Foreskin fibroblast (primary cell): ENCODE measurements at places on chromosomes 11 and 22.

DNA sequence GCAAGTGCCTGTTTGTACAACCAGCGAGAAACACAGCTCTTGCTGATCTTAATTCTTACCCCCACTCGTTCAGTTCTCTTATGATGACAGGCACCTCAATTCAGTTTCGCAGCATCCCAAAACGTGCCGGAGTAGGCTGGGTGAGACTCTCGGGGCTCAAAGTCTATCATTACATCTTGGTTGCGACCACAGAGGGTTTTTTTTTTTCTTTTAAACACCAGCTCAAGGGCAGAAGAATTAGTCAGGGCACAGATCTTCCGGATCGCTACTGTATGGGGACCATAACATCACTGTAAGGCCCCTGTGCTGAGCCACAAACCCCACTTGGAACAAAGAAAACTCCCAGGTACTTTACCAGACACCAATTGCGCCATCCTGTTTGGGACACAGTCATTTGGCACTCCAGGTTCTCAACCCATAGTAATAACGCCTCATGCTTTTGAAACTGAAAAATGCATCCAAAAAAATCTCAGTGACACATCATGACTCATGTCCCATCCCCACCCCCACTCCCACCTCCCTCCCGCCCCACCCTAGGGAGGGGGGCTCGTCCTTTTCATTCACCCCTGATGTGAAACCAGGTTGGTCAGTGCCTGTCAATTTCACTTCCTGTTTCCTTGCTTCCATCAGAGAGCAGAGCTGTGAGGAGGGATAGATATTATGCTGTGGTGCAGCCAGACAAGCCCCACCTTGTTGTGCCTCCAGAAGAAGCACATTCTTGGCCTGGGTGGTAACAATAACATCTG is 41.0 kb upstream of the CD5 start:
- no peak for DNase-seq

GRCh38 chr11:92642177-92642931 is 327.1 kb upstream of the MTNR1B start:
- no peak for DNase-seq

- DNase-seq: no peak
Measured at GRCh38 chr11:66115638-66116301, 45.7 kb downstream of the PACS1 start.

GRCh38 chr11:4682623-4683419 is 14.8 kb downstream of the OR51E2 start:
- no peak for DNase-seq

DNA sequence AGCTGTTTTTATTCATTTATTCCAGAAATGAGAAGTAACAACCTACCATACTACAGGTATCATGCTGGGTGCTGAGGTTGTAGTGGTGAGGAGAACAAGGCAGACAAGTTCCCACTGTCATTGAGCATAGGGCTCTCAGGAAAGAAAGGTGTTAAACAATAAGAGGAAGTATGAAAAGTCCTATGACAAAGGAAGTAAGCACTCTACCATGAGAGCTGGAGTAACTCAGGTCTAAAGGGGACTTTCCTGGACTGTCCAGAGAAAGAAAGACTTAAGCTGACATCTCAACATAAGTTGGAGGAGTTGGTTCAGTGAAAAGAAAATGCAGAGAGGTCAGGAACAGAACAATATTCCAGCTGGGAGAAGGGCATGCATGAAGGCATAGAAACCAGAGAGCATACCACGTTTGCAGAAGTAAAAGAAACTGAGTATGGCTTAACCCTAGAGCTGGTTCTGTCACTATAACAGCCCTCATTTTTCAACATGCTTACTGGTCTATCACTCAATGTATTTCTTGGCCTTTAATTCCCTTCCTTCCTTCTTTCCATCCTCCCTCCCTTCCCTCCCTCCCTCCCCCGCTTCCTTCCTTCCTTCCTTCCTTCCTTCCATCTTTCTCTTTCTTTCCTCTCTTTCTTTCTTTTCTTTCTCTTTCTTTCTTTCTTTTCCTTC is 137.8 kb upstream of the BDNF start:
- no peak for DNase-seq

DNA sequence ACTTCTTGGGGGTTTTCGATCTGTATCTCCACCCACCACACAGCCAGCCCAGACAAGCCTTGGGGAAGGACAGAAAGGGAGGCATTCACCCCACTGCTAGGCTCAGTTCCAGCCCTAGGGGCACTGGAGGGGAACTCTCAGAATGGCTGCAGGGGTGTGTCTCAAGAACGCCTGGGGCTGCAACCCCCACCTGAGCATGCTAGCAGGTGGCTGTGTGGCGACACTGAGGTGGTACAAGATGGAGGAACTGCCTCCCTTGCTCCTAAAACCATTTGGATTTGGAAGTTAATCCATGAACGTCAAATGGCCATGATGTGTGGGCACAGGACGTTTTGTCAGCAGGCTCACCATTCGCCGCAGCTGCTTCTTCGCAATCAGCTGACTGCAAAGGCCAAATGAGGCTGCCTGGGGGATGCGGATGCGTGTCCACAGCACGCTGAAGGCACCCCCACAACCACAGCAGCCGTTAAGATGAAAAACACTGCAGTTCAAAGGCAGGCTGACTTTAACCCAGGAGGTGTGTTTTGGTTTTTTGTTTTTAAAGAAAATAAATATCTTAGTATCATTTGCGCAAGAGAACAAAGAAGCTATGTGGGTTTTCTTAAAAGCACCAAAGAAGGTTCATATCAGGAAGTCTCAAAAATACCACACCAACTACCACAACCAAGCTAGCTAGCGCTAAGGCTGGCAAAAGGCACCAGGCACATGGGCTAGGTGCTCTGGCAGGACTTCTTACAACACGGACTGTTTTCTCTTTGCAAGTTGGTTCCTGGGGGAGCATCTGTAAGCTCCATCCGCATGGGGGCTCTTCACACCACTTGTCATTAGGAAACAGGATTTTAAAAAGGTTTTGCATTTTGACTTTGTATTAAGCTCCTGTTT is 22.2 kb upstream of the NAP1L4 start:
- DNase-seq: no peak

DNA sequence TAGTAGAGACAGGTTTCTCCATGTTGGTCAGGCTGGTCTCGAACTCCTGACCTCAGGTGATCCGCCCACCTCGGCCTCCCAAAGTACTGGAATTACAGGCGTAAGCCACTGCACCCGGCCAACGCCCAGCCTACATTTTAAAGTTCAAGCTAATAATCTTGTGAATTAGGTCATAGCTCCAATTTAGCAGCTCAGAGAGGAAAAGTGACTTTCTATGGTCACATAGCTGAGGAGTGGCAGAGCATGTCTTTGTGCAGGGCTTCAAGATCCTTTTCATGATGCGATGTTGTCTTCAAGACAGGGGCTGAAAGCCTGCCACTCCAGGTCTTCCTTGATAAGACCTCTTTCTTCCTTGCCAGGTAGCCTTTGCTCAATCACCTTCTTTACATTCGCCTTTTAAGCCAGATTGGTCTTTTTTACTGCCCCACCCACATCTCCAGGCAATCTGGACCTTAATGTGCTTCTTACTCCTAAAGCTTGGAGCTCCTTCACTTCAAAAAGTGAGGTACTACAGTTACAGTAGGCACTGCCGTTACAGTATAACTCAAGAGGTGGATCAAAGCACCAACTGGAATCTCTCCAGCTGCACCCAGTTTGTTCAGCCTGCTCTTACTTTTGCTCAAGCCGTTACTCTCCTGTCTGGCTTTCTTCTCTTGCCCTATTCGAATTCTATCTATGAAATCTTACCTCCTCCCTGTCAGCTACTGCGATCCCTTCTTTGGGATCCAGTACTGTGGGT is 18.2 kb downstream of the YWHAH start:
- DNase-seq: no peak

GRCh38 chr22:41975299-41976069 is 6.2 kb downstream of the SEPTIN3 start:
- DNase-seq: no peak

GRCh38 chr11:110092515-110093406 is at the start of gene ZC3H12C:
Gene ZC3H12C (plus strand): TSS chr11:110093392. CDS start chr11:110093412, 20 bp downstream.
- DNase-seq: peak; percentile 95

- peak; percentile 76 for DNase-seq
Measured at GRCh38 chr11:15159085-15159484, 44.4 kb downstream of the INSC start.

DNA sequence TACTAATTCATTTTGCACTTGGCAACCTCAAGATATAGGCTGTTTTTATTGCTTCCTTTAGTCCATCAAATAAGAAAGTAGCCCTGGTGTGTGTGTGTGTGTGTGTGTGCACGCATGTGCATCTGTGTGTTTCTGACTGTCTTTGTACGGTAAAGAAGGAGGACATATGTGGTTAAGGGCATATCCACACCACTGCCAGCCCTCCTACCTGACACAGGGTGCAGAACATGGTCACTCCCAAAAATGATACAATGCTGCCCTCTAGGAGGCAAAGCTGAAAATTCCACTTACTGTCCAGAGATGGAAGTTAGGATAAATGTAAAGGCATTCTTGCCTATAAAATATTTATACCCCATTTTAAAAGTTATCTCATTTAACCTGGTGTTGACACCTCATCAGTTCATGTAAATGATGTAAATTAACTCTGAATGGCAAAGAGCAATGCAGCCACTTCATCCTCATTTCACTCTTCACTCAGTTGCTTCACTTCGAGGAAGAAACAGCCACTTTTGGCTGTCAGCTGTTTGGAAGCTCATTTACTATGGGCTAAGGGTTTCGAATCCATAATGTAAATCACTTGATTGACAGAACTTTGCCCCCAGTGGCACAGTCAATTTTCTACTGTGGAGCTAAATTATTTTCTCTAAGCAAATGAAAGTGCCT is 83.1 kb upstream of the MTNR1B start:
- peak; percentile 4 for DNase-seq

- DNase-seq: no peak
Measured at GRCh38 chr11:102239911-102240310, 77.4 kb upstream of the BIRC3 start.

- DNase-seq: peak; percentile 96
Measured at GRCh38 chr22:38034278-38034882, 22.8 kb upstream of the PICK1 start.

DNA sequence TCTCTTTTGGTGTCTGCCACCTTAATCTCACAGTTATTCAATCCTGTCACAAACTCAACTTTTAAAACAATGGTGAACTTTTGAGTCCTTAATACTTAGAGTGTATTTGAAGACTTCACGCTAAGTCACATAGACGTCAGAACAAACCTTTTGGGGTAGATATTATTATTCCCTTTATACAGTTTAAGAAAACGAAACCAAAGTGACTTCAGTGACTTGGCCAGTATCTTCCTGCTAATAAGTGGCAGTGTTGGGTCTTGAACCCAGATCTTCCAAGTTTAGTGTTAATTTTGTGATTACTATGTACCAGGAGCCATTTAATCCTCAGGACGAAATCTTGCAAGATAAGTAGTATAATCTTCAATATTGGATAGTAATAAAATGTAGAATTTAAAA is 691 bp downstream of the CEP295 start:
- no peak for DNase-seq

GRCh38 chr22:44640618-44641155 is 61.3 kb upstream of the PRR5 start:
- DNase-seq: no peak

DNA sequence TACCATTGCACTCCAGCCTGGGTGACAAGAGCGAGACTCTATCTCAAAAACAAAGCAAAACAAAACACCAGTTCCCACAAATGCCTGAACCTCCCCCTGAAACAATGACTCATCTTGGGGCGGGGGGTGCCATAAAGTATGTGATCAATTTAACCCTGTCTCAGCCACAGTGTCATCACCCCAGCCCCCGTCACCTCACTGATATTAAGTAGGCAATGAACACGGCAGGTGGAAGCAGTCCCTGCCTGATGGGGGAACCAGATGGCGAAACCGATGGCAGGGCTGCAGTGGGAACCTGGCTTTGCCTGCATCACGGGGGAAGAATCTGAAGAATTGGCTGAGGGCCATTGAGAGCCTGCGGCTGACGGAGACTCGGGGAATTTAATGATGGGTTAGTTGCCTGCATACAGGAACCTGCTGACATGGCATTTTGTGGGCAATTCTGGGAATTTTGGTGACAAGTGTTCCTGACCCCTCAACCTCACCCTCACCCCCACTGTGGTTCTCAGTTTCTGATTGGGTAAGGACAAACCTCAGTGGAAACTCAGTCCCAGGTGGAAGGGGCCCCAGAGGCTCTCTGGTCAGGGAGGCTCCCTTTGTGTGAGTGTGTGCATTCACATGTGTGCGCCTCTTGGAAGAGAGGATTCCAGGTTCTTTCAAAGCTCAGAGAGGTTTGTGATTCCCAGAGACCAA is 39.1 kb upstream of the SHISAL1 start:
- peak; percentile 95 for DNase-seq

DNA sequence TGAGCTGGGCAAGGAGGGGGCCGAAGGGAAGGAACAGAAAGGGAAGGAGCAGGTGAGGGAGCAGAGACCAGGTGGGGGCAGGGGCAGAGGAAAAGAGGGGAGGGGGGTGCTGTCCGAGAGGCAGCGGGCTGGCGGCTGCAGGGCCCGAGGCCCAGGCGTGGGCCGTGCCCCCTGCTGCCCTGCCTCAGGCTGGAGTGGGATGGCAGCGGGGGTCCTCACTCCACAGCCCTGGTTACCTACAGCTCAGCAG is 2.3 kb downstream of the IGF2 start:
- DNase-seq: no peak

GRCh38 chr11:726278-727220 is 20.5 kb downstream of the EPS8L2 start:
- DNase-seq: peak; percentile 65

- DNase-seq: peak; percentile 59
Measured at GRCh38 chr11:12817681-12818332, 143.6 kb downstream of the TEAD1 start.

- DNase-seq: no peak
Measured at GRCh38 chr22:45203150-45203951, 37.3 kb downstream of the KIAA0930 start.

- DNase-seq: no peak
Measured at GRCh38 chr11:60870733-60871377, 3.5 kb downstream of the ZP1 start.

DNA sequence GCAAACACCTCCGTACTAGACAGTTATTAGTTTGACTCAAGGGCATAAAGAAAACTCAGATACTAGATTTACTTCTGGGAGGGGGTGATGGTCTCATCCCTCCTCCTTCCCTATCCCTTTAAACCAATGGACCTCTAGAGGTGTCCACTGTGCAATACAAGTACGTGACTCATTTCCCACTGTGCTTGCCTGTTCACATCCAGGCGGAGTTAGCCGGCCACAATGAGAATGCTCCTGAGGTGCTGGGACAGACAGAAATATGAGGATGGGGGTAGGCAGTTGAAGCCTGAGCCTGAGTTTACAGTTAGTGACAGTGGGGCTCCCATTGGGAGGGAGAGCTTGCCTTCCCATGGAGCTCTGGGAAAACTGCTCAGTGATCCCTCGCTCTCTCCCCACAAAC is 8.4 kb upstream of the PMM1 start:
- peak; percentile 74 for DNase-seq
